ENCODE measurements at places on chromosomes 4 and X.

- no peak for DNase-seq
Observed at GRCh38 chrX:107629540-107629909, 1.2 kb downstream of the PRPS1 start.

DNA sequence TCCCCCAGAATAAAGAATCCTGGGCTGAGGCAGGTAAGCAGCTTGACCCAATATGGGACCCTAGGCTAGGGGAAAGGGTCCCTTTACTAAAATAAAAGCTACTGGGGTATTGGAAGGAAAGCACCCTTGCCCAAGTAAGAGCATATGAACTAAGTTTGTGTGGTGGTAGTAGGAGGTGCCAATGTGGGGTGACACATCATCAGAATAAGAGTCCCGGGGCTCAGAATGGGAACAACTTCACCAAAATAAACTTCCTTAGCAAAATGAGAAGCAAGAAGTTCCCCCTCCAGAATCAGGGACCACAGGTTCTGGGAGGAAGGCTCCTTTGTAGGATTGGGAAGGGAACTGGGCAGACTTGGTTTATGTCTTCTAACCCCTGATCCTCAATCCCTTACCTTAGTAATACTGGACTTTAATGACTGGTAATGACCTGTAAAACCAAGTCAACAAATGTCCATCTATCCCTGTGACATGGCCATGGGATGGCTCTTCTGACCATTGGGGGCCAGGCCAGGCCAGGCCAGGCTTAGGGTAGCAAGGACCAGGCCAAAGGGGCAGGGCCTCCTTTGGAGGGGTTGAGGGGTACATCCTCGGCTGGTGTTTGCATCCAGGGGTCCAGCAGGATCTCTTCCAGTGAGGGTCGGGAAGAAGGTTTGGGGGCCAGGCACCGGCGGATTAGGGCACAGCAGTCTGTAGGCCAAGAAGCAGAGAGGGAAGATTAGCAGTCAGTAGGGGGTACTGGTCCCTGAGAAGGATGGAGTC is 2.3 kb upstream of the SLC35A2 start:
- no peak for DNase-seq

DNA sequence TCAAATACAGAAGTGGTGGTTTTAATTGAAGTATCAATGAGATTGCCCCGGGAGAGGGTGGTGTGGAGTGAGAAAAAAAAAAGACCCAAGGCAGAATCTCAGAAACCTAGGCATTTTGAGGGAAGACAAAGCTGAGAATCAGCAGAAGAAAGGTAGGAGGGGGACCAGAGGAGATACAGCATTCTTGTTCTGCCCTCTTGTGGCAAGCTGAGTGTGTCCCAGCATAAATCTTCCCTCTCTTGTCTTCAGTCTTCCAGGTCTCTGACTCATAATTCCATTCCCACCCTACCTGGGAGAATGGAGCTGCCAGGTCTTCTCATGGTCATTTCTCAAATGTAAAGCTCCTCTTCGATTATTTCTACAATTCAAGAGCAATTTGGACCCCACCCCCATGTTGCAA is 32.7 kb upstream of the MAGED1 start:
- DNase-seq: no peak

- no peak for DNase-seq
Observed at GRCh38 chrX:120380699-120381098, 18.8 kb downstream of the ATP1B4 start.

- DNase-seq: no peak
Observed at GRCh38 chr4:140243278-140243753, 89.3 kb upstream of the MAML3 start.

- DNase-seq: no peak
Observed at GRCh38 chr4:11973270-11973669, 544.6 kb upstream of the HS3ST1 start.

DNA sequence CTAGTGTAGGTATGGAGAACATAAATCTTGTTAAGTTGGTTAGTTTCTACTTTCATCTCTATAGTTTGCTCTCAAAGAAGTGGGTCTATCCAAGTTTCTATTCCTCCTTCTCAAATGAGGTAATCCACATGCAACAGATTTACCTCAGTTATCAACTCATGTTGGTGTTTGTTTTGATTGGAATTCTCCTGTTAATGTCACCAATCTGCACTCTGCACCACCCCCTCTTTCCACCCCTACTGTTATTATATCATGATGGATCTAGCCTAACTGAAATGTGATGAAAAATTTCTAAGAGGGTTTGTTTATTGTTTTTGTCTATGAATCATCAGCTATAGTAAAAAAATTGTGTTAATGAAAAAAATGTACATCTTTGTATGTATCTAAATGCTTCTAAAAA is 66.1 kb downstream of the AGTR2 start:
- no peak for DNase-seq

Data from tibial artery (tissue), 4 donors.